Immature natural killer cell (primary cell): ENCODE measurements at places on chromosomes 1 and 21. TPM values are rescaled to one million over a fixed set of nuclear protein-coding genes. Genes with fewer than 3 reads are reported as not detected.

DNA sequence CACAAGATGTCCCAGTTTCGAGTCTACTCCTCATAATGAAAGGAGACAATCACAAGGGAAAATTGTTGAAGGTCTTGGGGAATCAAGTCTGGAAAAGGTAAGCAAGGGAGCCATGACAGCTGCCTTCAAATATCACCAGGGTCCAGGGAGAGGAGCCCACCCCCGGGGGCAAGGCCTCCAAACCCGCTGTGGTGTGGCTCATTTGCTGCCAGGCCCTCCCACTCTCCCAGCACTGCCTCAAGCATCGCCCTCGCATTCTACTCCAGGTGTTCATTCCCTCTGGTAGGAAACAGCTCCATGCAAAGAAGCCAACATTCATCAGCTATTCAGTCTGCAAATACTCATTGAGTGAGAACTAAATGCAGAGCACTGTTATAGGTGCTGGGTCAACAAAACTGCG is 8.6 kb downstream of the S100A9 start:
- no peak for DNase-seq

DNA sequence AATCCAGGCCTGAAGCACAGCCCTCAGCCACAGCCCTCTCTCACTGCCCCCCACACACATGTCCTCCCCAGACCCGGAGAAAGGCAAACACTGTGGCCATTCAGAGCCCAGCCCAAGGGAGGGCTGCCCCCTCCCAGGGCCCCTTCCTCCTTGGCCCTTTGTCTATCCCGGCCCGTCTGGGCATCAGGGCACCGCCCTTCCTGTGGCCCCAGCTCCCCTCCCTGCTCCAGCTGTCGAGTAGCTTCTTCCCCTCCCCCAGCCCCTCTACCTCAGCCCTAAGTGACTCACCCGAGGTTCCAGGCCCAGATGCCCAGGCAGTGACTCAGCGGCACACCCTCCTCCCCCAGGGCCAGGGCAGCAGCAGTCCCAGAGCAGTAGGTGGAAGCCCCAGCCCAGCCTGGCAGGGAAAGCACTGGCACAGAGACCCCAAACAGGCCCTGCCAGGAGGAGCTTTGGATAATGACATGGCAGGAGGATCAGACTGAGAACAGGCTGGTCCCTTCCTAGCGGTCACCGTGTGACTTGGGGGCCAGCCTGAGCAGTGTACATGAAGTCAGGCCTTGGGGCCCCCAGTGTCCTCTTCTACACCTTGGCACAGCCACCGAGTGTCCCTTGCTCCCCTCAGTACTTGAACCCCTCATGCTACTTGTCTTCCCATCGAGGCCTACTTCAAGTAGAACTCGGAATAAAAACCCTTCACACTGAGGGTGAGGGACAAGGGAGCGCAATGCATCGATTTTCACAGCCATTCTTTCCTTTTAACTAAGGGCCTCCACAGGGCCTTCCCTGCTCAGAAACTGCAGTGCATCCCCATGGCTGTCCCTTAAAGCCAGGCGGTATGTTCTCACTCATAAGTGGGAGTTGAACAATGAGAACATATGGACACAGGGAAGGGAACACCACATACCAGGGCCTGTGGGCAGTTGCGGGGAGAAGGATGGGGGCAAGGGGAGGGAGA is 1.0 kb upstream of the S100A2 start:
- DNase-seq = peak; percentile 53

MTFR1L gene
- polyA plus RNA-seq = 36.0 TPM

GRCh38 chr1:37561133-37562132 is 4.7 kb downstream of the DNALI1 start:
- DNase-seq = no peak

GRCh38 chr1:164310166-164310565 is 248.8 kb upstream of the PBX1 start:
- DNase-seq = no peak
